ENCODE measurements at places on chromosomes 12 and 14. TPM values are rescaled to one million over a fixed set of nuclear protein-coding genes. Genes with fewer than 3 reads are reported as not detected.

Gene CLEC1A
- not detected for polyA plus RNA-seq

Gene SERPINA5
- not detected for polyA plus RNA-seq

Gene TXNDC16
- 5.1 TPM for polyA plus RNA-seq

Gene CHGA
- 0.21 TPM for polyA plus RNA-seq

Gene P2RX2
- polyA plus RNA-seq, result not detected

Gene CMAS
- 41.8 TPM for polyA plus RNA-seq

Gene FAM181A
- not detected for polyA plus RNA-seq
